ENCODE measurements at places on chromosomes 13 and 19.

DNA sequence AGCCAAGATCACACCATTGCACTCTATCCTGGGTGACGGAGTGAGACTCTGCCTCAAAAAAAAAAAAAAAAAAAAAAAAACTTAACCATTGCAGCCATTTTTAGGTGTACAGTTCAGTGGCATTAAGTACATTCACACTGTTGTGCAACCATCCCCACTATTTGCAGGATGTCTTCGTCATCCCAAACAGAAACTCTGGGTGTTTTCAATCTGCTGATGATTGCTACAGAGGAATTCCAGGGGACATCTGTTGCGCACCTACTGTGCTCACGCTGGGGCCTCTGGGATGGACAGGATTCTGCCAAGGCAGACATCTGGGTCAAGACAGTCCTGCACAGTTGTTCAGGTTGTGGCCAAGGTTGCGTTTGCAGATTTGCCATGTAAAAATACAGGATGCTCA lies 2.4 kb upstream of the APOC4 start:
- no peak for DNase-seq

DNA sequence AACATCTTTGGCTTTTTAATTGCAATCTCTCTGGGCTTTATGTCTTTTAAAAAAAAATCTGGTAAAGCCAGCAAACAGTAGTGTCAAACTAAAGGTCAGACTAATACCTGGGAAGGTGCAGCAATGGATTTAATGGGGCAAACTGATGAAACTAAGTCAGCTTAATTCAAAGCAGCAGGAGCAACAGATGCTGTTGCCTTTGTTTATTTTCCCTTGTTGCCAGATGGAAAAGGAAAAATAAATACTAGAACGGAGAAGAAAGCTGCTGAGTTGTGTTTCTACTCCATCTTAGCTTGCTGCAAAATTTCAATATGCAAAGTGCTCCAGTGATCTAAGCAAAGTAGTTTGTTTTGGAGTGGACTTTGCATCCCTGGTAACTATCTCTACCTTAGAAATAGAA lies 1097.8 kb downstream of the PCDH17 start:
- DNase-seq: no peak

DNA sequence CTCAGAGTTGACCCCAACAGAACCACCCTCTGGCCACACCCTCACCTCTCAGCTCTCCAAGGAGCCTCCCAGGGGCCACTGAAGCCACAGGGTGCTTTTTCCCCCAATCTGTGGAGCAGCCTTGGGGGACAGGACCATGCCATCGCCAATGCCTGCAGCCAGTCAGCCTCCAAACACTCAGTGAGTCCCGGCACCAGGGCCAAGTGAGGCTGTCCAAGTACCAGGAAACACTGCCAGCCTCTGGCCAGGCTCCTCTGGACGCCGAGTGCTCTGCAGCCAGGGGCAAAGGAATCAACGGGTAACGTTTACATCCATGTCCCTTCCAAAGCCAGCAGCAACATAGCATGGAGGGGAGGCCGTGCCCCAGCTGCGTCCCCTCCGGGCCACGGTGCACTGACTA lies 9.5 kb upstream of the COMP start:
- no peak for DNase-seq

GRCh38 chr13:91347996-91348905 lies 764 bp downstream of the MIR17HG start:
- no peak for DNase-seq

DNA sequence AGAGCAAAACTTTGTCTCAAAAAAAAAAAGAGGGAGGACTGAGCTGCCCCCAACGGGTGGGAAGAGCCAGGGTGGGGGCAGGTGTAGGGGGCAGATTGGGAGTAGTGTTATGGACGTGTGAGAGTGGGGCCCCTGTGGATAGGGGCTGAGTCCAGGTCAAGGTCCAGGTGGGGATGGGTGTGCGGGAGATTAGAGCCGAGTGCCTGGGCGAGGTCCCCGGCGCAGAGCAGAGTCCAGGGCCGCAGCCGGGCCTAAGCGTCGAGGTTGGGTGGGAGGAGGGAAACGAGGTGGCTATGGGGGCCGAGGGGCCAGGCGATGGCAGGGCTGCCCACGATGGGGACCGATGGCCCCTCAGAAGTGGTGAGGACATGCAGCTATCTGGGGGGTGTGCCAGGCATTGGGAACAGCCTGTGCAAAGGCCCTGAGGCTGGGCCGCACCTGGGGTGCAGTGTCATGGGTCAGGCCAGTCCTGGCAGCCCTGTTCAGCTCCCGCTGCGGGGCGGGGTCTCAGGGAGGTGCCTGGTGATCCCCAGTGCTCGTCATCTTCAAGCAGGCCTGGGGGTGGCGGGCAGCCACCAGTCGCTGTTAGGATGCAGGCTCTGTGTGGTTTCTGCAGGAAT lies 12.3 kb upstream of the MISP start:
- no peak for DNase-seq

GRCh38 chr13:107117327-107118012 lies 549.5 kb upstream of the ARGLU1 start:
- DNase-seq: no peak

- DNase-seq: no peak
These were observed 7.7 kb downstream of the FFAR2 start for GRCh38 chr19:35455616-35456201.

DNA sequence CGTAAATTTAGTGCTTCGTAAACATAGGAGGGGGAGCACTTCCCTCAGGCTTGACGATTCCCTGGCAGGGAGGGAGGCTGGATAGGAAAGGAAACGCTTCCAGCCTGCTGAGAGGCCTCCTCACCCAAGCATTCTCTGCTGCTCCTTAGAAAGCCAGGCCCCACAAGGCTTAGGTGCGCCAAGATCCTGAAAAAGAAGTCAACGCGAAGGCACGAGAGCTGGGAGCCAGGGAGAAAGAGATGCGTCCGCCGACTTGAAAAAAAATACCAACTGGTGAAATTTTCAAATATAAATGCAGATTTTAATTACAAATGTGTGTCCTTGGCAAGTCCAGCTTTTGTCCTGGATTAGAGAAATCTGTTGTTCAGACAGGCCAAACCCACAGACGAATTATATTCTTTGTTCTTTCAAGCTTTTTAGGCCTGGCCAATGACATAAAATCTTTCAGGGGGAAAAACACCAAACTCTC lies 64.0 kb downstream of the ALOX5AP start:
- no peak for DNase-seq

DNA sequence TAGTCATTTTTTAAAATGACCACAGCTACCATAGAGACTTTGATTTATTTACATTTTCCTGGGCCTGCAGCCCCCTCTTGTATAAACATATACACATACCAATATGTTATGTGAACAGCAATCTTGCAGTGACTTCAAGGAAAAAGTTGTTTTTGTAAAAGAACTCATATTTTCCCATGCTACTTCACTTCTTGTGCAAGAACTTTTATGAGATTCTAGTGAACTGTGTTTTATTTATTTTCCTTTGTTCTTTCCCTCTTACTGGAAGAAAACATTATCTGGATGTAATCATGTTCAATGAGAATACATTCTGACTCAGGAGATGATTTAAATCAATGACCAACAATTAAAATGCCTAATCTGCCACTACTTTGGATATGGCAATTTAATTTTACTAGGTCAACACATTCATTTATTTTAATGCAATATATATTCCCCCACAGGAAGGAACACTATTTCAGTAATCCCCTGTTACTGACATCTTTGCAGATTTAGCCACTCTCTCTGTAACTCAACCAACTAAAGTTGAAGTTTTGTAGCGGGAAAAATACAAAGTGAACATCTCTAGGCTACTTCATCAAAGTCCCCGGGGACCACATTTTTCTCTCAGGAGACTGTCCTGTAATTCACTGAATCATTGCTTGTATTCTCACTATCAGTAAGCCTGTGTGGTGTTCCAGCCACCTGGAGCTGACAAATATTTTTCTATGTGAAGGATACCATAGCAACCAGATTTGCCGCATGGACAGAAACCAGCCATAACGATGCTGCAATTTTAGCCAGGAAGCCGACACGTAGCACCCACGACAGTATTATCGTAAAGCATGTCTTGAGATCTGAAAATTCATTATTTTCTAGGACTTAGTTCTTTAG lies 90.5 kb downstream of the STARD13 start:
- no peak for DNase-seq

GRCh38 chr19:4267901-4268815 lies 10.9 kb upstream of the SHD start:
- DNase-seq: no peak

GRCh38 chr13:93226623-93227279 lies at the start of gene GPC6:
Gene GPC6 (plus strand): TSS chr13:93226807.
- peak; percentile 92 for DNase-seq

- peak; percentile 87 for DNase-seq
These were observed 435.1 kb downstream of the EFNB2 start for GRCh38 chr13:106100171-106100919.

DNA sequence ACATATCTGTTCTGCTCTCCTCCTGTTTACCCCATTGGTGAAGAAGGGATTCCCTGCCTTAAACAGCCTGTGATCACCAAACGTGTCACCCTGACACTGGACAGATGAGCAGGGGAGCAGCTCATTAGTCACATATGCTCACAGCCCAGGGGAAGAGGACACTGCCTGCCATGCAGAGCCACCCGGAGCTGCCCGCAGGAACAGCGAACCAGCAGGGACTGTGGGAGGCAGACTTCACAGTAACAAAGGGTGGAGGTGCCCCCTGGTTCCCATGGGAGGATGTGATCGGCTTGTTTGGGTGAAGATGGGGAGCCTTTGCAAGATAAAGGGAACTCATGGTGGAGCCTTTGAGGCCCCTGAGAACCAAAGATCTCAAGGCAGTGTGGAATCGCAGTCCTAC lies 88.6 kb upstream of the FARP1 start:
- DNase-seq: no peak

DNA sequence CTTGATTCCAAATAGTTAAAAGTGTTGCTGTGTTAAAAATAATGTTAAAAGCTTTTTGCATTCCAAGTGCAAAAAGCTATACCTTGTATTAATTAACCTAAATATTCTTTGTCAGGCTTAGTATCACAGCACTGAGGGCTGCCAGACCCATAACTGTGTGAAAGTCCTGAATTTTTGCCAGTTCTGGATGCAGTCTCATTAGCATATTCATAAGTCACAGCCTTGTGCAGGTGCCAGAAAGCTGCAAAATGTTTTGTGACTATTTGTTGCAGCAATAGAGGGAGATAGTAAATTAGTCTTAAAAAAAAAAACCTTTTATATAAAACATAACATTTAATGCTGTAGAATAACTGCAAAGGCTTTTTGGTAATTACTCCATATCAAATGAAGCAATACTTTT lies 56.6 kb downstream of the SLITRK1 start:
- DNase-seq: peak; percentile 20

GRCh38 chr13:28077231-28077630 lies 23.1 kb downstream of the FLT3 start:
- DNase-seq: no peak

- DNase-seq: no peak
These were observed 14.6 kb downstream of the JOSD2 start for GRCh38 chr19:50496189-50497021.

- DNase-seq: no peak
These were observed 5.0 kb downstream of the NFILZ start for GRCh38 chr19:8635422-8635821.

DNA sequence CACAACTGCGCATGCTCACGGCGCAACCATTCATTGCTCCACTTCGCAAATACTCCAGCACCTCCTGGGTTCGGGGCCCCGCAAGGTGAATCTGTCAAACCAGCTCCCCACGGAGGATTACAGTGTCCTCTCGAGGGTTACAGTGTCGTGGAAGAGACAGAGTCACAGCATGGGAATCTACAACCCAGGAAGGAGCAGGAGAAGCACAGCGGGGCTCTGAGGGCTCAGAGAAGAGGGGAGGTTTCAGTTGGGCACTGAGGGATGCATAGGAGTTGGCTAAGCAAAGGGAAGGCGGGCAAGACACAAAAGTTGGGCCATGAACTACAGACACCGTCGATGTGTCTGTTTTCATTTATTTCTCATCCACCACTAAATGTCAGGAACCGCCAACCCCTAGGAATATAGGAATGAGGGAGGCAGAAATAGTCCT lies 1.0 kb upstream of the GTF2F1 start:
- DNase-seq: no peak

DNA sequence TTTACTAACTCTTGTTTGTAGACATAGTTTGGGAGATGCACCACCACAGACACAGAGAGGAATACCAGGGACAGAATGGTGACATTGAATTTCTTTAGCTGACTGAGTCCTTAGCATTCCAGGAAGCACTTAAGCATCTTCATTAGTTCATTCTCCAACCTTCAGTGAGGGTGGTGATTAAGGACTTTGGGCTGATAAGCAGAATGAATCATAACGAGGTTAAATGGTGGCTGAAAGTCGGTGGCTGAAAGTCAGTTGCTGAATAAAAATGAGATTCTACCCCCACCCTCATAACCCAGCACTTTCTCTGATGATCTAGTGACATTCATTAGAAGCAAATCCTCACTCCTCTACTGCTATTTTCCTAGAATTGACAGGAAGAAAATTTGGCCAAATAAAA lies 10.6 kb downstream of the PCDH8 start:
- no peak for DNase-seq

GRCh38 chr19:996051-996838 lies 4.0 kb upstream of the GRIN3B start:
- DNase-seq: peak; percentile 17

DNA sequence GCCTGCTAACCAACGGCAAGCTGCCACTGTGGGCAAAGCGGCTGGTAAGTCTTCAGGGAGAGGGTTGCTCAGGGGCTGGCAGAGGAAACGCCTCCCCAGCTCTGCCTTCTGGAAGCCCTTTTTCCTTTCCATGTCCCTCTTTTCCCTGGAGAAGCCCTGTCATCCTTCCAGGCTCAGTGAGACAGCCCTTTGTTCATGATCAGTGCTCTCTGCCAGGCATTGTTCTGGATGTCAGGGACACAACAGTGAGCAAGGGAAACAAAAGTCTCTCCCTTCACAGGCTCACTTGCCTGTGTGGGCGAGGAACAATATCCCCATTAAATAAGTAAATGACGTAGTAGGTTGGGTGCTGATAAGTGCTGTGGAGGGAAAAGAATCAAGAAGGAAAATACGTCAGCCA lies 13.9 kb upstream of the OVOL3 start:
- no peak for DNase-seq

DNA sequence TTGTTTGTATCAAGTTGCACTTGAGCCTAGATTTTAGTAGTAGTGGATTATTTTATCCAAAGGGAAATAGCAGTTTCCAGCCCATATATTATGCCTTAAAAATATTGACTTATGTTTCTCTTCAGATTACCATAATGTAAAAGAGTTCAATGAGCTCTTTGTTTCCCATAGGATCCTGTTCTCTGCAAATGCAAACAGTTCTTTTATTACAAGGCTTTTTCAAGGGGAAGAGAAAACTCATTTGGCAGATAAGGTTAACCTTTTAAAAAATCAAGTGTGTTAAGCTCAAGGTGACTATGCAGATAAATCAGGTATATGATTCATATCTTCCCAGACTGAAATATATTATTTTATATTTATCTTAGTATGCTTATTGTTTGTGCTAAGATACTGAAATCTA lies 961.2 kb upstream of the SPRY2 start:
- DNase-seq: no peak

GRCh38 chr13:94352057-94352456 lies 127.4 kb downstream of the DCT start:
- DNase-seq: no peak

DNA sequence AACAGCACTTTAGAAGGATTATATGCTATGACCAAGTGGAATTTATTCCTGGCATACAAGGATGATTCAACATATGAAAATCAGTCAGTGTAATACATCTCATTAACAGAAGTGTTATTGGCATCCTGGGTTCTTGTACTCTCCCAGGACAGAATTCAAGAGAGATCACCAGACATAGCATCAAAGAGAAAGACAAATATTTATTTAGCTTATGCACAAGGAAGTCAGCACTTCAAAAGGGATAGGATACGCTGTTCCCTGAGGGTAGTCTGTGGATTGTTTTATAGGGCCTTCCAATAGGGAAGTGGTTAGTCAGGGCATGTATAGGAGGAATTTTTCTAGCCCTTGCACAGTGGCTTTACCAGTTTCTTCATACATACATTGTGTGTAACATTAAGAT lies 1238.0 kb downstream of the PCDH17 start:
- no peak for DNase-seq

Measured in HAP-1 (cell line).